ENCODE measurements at places on chromosomes 13 and 19.
A peak's percentile ranks its signal among the peaks of the same experiment; 100 is the strongest.

- no peak for DNase-seq
Measured at GRCh38 chr13:21326155-21327031, 132.7 kb downstream of the ZDHHC20 start.

DNA sequence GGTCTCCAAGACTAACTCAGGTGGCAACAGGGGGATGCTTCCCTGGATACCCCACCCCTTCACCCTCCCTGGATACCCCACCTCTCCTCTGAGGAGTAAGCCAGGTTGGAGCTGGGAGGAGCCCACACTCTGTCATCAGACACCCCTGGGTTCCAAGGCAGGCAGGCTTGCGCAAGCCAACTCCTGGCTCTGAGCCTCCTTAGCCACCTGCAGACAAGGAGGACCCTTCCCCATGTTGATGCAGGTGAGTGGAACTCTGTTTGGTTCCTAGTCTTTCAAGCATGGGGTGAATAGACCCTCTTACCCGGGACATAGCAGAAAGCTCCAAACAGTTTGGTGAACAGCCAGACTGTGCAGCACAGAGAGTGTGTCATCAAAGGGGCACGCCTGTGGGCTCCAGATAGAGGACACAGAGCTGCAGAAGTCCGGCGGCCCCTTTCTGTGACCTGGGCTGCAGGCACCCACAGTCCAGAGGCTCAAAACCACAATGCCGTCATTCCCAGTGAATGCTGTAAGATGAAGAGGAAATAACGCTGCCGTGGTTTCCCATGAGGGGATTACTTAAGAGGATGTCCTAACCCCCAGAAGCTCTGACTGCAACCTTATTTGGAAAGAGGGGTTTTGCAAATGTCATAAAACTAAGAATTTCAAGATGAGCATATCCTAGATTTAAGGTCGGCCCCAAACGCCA is 12.1 kb upstream of the HAS1 start:
- no peak for DNase-seq

- DNase-seq: no peak
Measured at GRCh38 chr13:73938372-73939070, 195.7 kb downstream of the KLF12 start.

- DNase-seq: no peak
Measured at GRCh38 chr19:11020423-11020822, 59.6 kb downstream of the SMARCA4 start.

DNA sequence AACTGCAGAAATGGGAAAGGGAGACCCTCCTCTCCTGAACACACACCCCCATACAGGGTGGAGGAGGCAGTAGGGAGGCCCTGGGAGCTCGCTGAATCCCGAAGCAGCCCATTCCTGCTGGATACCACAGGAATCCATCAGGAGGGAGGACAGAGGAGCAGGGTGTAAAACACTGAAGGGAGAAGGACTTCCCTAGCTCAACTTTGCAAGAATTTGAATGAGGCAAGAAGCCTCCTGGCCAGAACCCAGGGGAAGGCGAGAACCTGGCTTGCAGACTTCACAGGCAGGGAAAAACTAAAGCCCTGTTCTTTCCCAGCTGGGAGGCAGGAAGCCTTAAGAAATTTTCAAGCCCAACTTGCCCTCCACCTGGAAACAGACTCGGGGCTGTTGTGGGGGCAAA is 43.5 kb downstream of the ZNF91 start:
- no peak for DNase-seq

DNA sequence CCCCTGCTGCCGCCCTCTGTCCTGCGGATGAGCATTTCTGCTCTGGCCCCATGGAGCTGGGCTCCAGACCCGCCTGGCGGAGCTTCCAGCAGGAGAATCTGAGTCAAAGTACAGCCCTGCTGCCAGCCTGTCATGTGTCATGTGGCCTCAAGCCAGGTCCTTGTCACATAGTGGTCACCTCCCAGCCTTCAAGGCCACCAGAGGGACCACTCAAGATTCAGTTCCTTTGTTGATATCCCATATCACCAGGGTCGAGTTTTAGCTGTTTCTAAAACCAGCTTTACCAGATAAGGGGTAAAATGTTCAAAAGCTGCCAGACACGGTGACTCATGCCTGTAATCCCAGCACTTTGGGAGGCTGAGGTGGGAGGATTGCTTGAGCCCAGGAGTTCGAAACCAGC is 13.4 kb downstream of the THOP1 start:
- DNase-seq: no peak

DNA sequence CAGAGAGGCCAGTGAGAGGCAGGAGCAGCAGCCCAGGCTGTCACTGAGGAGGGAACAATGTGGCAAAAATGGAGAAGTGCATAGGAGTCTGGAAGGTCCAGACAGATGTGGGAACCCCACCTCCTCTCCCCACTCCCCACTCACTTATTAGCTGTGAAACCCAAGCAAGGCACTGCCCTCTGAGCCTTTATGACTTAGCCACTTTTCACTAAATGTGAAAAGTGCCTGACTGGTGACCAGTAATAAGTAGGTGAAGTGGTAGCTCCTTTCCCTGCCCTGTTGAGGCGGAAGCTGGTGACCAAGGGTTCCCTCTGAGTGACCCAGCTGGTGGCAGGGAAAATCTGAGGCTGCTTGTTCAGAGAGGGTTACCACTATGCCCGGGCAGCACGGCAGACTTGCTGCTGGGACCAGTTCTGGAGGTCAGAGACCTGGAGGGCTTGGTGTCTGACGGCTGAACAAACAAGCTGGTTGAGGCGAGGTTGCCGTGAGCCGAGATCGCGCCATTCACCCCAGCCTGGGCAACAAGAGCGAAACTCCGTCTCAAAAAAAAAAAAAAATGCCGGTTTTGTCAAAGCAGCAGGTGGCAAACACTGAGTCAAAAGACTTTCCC is 80.0 kb downstream of the ZNF429 start:
- no peak for DNase-seq

GRCh38 chr13:113897161-113897560 is 33.3 kb upstream of the GAS6 start:
- DNase-seq: peak; percentile 14

GRCh38 chr13:60351326-60351725 is 45.7 kb upstream of the TDRD3 start:
- DNase-seq: no peak

DNA sequence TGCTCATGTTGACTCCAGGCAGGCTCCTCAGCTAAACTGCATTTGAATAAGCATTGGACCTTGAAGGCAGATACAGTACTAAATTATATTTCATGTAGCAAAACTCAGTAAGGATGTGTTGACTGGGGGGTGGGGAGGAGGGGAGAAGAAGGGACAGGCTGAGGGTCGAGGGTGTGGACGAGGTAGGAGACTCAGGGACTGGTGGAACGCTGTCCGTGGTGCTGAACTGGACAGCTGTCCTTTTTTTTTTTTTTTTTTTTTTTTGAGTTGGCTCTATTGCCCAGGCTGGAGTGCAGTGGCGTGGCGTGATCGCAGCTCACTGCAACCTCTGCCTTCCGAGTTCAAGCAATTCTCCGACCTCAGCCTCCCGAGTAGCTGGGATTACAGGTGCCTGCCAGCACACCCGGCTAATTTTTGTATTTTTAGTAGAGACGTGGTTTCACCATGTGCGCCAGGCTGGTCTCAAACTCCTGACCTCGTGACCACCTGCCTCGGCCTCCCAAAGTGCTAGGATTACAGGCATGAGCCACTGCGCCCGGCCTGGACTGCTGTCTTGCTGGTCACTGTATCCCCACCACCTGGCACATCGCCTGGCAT is 33.2 kb upstream of the CASP14 start:
- DNase-seq: peak; percentile 20

DNA sequence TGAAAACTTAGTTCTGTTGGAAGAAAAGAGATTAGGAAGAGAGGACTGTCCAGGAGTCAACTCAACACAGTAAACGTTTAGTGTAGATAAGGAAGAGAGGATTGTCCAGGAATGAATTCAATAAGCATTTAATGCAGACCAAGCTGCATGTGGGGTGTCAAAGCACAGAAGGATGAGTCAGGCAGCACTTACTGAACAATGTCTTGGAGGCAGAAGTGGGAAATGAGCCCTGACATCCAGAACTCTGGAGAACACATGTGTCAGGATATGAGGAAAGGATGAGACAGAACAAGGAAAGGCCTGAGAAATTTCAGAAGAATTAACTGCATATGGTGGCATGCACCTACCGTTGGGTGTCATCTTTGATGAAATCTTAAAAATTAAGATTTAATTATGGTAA is 429.2 kb upstream of the HTR2A start:
- DNase-seq: no peak
